ENCODE measurements at places on chromosomes 2 and 18.

GRCh38 chr18:45920367-45920766, 46.8 kb downstream of the EPG5 start:
- no peak for DNase-seq

- no peak for DNase-seq
Measured at GRCh38 chr18:46632401-46633071, 24.5 kb downstream of the LOXHD1 start.

- no peak for DNase-seq
Measured at GRCh38 chr2:65366595-65367125, 65.7 kb downstream of the SPRED2 start.

GRCh38 chr2:188963741-188964140, 10.4 kb upstream of the COL3A1 start:
- no peak for DNase-seq

- no peak for DNase-seq
Measured at GRCh38 chr2:60882971-60883753, 1.8 kb downstream of the REL start.
